ENCODE measurements at places on chromosomes 12 and 14.

GRCh38 chr12:27573972-27574371 lies 50.0 kb downstream of the PPFIBP1 start:
- no peak for DNase-seq

DNA sequence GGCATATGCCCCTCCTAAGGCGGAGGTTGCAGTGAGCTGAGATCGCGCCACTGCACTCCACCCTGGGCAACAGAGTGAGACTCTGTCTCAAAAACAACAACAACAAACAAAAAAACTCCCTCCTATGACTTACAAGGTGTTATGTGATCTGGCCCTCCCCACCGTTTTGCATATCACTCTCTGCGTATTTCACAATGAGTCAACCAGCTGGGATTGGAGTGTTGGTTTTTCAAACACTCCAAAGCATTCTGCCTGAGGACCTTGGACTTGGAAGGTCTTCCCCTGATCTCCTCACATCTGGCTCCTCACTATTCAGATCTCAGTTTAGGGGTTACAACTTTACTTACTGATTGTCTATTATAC lies 14.0 kb downstream of the MANSC1 start:
- DNase-seq: no peak

DNA sequence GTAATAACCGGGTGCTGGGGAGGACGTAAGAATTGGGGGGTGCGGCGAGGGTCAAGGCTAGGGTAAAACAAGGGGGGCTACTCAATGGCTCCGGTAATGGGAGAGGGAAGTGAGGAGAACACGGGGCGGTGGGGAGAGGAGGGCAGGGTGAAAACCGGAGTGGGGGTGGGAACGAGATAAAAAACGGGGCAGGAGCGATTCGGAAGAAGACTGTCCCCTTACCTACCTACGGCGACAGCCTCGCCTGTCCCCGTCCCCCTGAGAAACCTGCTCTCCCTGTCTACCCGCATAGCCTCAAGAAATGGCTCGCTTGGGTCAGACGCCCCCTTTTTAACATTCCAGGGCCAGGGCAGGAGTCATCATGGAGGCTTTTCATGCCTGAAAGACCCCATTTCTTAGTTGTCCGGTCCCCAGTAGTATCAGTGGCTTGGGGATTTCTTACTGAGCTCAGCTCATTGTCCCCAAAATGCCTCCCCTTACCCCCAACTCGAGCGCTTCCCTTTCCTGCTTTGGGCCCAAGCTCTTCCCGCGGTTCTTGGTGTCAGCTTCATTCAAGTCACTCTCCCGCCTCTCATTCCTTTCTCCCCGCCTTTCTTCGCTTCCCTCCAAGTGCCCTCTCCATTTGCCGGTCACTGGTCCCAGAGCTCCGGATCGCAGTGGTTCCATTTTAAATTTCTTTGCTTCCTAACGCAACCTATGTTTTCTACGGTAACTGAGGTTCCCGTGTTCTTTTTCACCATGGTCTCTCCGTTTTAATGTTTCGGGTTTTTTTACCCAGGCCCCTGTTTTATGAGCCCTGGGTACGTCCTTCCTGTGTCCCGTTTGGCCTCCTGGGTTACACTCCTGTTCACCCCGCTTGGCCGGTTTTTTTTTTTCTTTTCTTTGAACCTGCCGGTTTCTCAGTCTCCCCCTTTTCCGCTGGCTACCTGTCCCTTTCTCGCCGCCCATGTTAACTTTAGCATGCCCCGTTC lies 1.2 kb upstream of the WSB2 start:
- no peak for DNase-seq

- no peak for DNase-seq
Measured at GRCh38 chr12:115030017-115030416, 346.0 kb upstream of the TBX3 start.

DNA sequence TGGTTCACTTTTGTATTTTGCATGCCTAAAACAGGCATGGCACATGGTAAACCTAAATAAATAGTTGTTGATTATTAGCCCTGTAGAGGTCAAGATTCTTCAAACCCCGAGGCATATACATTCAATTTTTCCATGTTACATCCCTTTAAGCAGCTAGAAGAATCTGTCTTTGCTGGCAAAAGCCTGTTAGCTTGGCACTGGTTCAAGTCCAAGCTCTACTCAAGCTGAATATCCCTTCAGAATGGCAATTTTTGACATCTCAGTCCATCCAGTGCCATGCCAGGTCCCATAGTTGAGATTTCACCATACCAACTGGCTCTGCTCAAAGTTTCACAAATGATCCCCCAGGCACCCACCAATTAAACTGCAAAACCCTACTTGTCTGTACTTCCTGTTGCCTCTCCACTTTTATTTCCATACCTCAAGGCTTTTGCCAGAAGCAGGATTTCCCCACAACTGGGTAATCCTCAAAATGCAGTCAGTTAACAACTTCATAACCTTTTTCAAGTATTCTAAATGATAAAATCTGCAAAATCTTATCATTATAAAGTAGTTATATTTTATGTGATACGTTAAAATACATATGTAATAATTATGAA lies 9.0 kb upstream of the DCN start:
- no peak for DNase-seq

- DNase-seq: no peak
Measured at GRCh38 chr12:38736821-38737220, 168.6 kb downstream of the CPNE8 start.

DNA sequence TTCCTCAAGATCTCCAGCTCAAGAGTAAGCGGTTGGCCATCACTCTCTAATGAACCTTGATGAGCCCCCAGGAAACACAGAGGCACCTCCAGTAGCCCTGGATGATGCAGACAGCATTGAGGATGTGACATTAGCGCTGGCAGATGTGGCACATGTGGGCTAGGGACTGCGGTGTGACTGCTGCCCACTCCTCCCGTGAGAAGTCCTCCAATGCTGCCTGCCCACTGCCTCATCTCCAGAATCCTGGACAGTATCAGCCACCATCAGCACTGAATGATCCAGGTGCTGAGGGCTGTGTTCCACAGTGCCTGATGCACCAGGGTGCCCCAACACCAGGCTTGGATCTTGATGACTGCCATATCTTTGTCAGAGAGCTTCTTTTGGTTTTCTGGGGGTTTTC lies 412.6 kb downstream of the TMEM117 start:
- no peak for DNase-seq

- DNase-seq: no peak
Measured at GRCh38 chr14:28461389-28461788, 305.2 kb upstream of the FOXG1 start.

GRCh38 chr12:4064008-4064407 lies 190.8 kb upstream of the PARP11 start:
- DNase-seq: no peak

GRCh38 chr14:65432361-65432948 lies 19.9 kb downstream of the FUT8 start:
- no peak for DNase-seq

Data from stimulated activated CD4-positive, alpha-beta T cell treated with anti-CD3 and anti-CD28 coated beads, Interleukin-1b, Interleukin-23, amount 100 ng/mL, for 24 hours (primary cell).